ENCODE measurements at places on chromosomes 3 and 15.

DNA sequence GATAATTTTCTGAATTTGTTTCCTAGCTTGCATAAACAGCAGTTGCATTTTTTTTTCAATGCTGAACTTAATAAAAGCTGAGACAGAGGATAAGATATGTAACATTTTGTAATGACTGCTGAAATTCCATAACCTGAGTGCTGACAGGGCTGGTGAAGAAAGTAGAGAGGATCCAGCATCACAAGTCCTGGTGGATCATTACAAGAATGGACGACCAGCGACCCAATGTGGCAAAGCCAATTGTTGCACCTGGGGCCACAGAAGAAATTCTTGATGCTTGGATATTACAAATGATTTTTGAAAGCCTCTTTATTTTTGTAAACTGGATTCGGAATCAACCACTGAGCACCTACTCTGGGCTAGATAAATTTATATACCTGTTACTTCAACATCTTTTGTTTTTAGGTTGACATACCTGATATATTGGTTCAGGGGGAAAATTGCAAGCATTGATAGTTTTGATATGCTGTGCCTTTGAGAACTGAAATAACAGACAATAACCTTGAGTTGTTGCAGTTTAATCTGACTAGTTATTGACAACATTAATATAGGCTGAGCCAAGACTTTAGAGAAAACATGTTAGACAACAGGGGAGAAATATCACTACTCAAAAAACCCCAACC lies 3.9 kb upstream of the ACTL6A start:
- peak; percentile 94 for DNase-seq

DNA sequence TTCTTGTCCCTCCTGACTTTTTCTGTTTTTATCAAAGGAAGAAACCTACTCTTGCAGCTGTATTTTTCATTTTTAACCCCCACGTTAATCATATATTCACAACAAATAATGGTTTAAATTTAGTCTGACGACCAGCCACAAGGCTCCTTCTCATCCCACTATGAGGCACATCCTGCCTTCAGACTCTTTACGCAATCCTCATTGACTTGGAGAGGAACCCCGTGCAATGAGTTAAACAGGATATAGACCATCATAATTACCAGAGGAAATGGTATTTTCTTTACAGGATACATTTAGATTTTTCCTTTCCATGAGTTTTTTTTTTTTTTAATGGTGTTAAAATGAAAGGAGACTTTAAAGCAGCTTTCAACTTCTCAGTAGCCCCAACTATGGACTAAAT lies 68.5 kb downstream of the WWTR1 start:
- peak; percentile 83 for DNase-seq

GRCh38 chr3:141594357-141594756 lies 107.5 kb downstream of the RASA2 start:
- no peak for DNase-seq

- DNase-seq: no peak
These were observed 13.9 kb downstream of the ARHGEF3 start for GRCh38 chr3:56787784-56788256.

- no peak for DNase-seq
These were observed 1.1 kb downstream of the SPATA12 start for GRCh38 chr3:57061556-57061955.

DNA sequence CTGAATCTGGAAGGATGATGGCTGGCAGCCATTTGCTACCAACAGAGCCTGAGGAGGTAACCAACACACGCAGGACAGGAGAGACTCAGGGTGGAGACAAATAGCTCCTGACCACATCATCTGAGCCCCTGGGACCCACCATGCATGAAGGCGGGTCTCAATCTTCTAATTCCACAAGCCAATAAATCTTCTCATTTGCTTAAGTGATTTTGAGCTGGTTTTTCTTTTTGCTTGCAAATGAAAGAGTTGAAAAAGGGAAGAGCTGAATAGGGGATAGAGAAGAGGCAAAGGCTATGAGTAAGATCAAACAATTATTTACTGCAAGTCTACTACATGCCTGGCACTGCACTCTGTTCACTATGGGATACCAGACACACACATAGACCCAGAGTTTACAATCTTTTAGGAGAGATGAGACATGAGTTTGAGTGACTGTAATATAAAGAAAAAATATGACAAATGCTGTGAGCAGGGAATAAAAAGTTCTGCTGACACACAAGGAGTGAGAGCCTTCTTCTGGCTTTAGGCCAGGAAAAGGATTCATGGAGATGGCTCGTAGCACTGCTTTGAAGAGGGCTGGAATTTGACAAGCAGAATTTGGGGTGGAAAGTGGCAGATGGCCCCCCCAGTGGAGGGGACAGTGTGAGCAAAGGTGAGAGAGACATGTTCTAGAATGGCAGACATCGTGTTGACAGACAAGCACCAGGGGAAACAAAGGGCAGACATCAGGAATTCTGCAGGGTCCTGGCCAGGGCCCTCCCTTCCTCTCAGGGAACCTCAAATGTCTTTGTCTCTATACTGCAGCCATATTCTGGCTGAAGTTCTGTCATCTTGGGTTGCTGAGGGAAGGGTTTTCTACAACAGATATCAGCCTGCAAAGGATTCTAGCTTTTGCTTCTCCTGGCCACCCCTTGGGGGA lies 69.8 kb upstream of the WNT5A start:
- DNase-seq: peak; percentile 45
